ENCODE measurements at places on chromosomes 12 and 14.

- no peak for DNase-seq
Measured at GRCh38 chr12:50979369-50980052, 27.2 kb downstream of the HIGD1C start.

DNA sequence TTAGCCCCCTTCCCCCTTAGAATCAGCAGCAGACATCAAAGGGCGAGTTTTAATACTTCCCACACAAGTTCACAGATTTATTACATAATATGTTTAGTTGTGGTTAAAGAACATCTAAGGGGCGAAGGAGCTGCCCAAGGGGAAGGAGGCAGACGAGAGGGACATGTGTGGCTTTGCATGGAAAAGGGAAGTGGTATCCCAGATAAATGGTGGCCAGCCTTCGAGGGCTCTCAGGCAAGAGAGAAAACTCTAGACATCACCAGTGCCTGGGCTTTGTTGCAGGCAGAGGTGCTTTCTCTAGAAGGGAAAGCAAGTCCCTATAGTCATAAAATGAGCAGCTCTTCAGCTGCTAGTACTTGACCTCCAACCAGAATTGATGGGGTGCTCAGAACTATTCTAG lies 121.2 kb downstream of the CACNA1C start:
- no peak for DNase-seq

DNA sequence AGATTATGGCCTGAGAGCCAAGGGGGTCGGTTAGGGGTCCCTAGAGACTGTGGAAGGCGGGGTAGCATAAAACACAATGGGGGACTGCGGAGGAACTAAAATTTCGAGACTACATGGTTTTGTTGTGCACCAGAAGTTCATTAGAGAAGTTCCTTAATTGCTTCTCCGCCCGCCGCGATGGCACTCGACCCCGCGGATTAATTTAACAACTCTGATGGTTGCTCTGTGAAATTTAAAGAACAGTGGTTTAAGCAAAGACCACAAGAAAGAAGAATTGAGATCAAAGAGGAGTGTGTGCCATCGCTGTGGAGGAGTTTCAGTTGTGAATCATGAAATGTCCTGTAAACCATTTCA lies 1.4 kb upstream of the CCDC88C start:
- no peak for DNase-seq

- no peak for DNase-seq
Measured at GRCh38 chr14:62003701-62004100, 241.5 kb downstream of the SNAPC1 start.

DNA sequence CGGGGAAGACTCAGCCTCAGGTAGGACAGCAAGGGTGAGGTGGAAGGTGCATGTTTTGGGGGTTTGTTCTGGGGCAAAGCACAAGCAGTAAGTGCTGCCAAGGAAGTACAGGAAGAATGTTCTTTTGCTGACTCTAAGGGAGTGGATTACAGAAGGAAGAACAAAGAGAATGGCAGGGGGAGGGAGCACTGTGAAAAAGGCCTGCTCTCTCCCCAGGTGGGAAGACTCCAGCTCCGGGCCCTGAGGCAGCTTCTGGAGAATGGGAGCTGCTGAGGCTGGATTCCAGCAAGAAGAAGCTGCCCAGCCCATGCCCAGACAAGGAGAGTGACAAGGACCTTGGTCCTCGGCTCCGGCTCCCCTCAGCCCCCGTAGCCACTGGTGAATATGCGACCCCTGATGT lies 7.0 kb upstream of the PFDN5 start:
- DNase-seq: no peak

GRCh38 chr12:105190530-105190929 lies 45.4 kb downstream of the APPL2 start:
- no peak for DNase-seq

DNA sequence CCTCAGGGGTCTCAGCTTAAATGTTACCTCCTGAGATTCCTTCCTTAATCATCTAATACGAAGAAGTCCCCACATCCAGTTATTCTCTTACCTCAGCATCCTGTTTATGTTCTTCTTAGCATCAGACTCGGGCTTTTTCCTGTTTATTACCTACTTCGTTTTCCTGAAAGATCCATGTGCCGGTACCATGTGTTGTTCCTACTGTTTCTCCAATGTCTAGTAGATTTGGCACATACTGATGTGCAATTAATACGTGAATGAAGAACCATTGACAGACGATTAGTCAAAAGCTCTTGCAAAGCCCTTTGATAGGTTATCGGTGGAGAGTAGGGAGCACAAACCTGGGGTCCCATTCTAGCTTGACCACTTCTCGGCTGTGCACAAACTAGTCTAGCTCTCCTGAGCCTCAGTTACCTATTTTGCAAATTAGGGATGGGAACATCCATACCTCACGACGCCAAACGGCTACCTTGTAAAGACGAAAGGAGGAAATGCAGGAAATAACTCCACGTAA lies 735 bp upstream of the MAPKAPK5 start:
- DNase-seq: peak; percentile 10

GRCh38 chr12:118741194-118741593 lies 240.1 kb upstream of the SRRM4 start:
- no peak for DNase-seq

DNA sequence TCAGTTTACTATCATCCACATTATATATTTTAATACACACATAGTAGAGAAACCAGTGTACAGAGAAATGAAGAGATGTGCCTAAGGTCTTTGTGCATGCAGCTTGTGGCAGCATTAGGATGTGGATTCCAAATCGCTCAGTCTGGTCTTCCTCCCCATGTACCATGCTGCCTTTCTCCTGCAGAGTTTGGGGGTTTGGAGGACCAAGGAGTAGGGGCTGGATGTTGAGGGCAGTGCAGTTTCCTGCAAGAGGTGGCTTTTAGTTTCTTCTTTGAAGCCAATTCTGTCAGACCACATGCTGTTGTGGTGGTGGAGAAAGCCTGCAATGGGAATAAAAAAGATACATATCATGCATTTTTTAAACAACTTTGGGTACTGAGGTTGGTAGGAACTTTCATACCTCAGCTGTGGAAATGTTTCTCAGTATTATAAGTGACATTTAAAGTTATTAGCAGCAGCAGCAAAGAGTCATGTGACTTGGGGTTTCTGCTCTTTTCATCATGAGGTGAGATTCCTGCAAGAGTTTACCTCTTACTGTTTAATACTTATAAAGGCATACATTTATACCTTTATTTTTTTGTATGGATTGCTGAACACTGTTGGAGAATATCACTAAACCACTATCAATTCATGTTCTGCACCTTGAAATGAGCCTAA lies 34.4 kb downstream of the TESPA1 start:
- DNase-seq: no peak

- DNase-seq: no peak
Measured at GRCh38 chr12:62250671-62251608, 9.3 kb upstream of the USP15 start.

GRCh38 chr12:93706387-93706786 lies 29.2 kb downstream of the CRADD start:
- DNase-seq: no peak

DNA sequence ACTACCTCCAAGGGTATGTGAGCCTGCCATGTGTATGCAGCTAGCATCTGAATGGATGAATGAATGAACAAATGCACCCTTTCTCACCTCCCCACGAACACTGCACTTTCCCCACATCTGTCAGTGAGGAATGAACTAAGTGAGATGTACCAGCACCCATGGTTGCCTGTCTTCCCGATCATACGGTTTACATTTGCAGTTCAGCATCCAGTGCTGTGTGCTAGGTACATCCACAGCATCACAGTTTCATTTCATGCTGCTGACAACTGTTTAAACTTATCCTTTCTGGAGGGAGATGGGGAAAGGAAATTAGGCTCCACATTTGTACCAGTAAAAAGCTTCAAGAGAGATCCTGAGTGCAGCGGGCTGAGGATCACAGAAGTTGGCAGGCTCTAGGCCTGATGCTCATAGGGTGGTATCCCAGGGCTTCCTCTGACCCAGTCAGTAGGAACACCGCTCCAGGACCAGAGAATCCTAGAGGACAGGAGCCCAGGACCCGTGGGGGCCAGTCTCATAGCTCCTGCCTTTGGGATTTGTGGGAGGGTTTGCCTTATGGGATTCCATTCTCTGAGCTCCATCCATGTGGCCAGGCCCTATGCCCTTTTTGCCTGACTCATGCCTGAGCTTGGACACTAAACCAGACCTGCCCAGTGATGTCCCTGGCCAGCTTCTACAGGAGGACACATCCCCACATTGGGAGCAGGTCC lies 294.5 kb downstream of the CACNA1C start:
- no peak for DNase-seq

GRCh38 chr12:116884871-116885270 lies 3.6 kb upstream of the HRK start:
- DNase-seq: no peak

GRCh38 chr12:130787445-130788410 lies 51.3 kb downstream of the STX2 start:
- peak; percentile 77 for DNase-seq

- peak; percentile 35 for DNase-seq
Measured at GRCh38 chr14:91835920-91836843, 31.2 kb downstream of the TC2N start.

- DNase-seq: no peak
Measured at GRCh38 chr14:56878766-56879165, 68.5 kb upstream of the OTX2 start.

DNA sequence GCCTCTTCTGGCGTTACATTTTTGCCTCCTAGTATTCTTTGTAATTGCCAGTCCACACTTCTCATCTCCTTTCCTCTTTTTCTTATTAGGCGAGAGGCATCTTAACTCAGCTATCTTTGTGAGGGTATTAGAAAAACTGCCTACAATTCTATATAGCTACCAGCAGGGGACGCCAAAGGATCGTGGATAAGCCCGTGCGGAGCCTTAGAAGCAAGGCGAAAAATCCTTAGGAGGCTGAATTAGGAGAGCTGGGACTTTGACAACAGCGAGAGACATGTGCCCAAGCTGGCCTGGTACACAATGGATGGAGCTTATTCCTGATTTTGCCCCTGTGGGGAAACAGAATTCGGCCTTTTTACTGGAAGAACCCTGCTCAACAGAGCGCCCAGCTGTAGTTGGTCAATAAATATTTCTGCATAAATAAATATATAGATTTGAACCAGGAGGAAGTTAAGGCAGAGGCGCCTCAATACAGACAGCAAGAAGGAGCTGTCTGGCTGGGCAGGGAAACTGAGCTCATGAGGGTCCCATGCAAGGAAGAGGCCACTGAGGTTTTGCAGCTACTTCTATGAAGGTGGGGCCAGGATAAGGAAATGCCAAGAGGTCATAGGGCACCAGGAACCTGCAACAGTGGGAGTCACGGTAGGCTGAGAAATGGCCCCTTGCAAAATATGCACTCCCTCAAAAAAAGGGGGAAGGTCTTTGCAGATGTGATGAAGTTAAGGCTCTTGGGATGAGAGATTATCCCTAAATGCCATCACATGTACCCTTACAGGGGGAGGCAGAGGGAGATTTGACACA lies 14.6 kb upstream of the RBM19 start:
- peak; percentile 93 for DNase-seq

DNA sequence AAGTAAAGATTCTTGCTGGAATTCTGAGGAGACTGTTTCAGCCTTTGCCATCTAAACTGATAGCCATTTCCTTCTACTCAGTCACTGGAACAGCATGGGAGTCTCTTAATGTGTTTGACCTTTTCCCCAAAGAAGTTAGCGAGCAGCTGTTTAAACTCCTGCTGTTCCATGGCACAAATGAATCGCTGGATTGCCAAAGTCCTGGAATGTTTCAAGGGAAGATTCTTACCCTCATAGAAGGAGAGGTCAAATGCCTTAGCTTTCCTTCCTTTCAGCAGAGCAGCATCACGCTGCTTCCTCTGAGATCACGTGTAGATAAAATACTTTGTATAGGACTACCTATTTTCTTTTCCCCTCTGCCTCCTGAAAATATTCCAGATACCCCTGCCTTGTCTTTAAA lies 10.5 kb upstream of the NR2C1 start:
- peak; percentile 88 for DNase-seq

DNA sequence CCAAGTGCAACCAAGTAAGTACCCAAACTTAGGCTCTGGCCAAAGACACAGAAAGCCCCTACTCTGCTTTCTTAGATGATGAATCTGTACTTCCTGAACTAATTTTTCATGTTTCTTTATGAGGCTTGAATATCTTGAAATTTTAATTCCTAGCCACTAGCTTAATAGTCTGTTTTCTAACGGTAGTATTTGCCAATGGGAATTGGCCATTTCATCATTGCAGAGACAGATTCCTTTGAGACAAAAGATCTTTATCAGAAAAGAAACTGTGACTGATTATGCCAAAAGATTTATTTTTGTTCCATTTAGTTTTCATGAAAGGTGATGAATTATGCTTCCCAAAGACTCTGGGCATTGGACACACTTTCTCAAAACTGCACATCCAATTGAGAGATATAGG lies 48.7 kb downstream of the DAD1 start:
- DNase-seq: no peak

GRCh38 chr14:93868165-93868564 lies 59.0 kb upstream of the FAM181A start:
- no peak for DNase-seq

- peak; percentile 54 for DNase-seq
Measured at GRCh38 chr12:122894193-122895121, 1.5 kb downstream of the VPS37B start.

GRCh38 chr12:111355201-111355925 lies 13.5 kb downstream of the PHETA1 start:
- no peak for DNase-seq

- DNase-seq: peak; percentile 43
Measured at GRCh38 chr12:59182191-59182590, 261.9 kb upstream of the LRIG3 start.

DNA sequence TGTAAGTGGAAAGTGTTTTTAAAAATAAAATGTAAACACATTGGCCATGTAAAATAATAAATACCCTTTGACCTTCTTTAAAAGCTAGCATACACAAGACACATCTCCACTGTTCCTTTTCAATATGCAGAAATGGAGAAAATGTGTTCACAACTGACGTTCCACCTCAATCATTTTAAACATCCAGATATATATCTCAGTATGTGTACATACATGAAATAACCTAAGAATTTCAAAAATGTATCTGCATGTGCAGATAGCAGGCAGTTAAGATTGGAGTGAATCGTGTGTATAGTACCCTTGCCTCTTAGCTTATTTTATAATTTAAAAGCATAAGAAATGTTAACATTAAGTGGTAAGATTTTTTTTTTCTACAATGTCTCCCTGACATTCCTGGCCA lies 406.2 kb upstream of the FLRT2 start:
- no peak for DNase-seq

DNA sequence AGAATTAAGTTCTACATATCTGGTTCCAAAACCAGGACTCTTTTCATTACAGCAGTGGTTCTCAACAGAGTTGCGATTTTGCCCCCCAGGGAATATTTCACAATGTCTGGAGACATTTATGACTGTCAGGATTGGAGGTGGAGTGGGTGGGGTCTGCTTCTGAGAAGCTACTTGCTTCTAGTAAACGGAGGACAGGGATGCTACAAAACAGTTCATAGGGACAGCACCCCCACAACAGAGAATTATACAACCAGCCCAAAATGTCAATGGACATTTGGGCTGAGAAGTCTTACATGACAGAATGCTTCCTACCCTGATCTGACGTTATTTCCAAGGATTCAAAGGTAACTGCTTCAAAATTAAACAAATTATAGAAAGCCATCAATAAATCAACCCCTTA lies 739 bp upstream of the SPATA7 start:
- DNase-seq: no peak

GRCh38 chr12:108530161-108530560 lies 15.1 kb downstream of the FICD start:
- DNase-seq: no peak

GRCh38 chr12:102069707-102070106 lies 7.9 kb upstream of the WASHC3 start:
- DNase-seq: no peak

- peak; percentile 18 for DNase-seq
Measured at GRCh38 chr14:91464615-91465205, 45.4 kb downstream of the PPP4R3A start.
